ENCODE measurements at places on chromosomes 4 and X.

DNA sequence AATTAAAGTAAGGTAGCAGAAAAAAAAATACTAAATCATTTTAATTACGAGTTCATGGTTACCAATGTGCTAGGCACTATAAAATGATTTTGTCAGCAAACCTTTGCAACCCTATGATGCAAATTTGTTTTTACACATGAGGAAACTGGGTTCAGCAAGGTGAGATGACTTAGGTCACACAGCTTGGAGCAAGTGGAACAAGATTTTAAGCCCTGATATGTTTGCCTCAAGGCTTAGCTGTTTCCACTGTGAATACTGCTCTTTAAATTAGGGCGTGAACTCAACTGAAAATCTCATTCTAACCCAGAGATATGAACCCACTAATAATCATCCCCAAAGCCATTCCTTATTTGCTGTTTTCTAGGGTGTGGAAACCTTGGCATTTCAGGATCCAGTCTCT is 86.3 kb downstream of the CEP44 start:
- DNase-seq: no peak

DNA sequence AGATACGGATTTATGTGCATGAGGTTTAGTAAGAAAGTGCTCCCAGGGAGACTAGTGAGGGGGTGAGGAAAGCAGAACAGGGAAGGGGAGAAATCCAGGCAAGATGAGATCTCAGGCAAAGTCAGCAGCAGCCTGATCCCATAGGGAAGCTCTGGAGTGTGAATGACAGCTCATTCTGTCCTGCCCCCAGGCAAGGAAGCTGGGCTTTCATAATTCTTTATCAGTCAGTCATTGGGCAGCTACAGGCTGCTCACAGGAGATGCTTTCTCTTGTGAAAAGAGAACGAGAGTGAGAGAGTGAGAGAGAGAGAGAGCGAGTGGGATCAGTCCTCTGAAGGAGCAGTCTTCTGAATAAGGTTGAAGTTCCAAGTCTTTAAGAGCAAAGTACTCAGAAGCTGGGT is 48.1 kb downstream of the SRPX start:
- no peak for DNase-seq

- DNase-seq: no peak
These were observed 90.0 kb upstream of the PPP2R3B start for GRCh38 chrX:476724-477075.

- DNase-seq: no peak
These were observed 1078.1 kb upstream of the IGFBP7 start for GRCh38 chr4:58188316-58188715.

DNA sequence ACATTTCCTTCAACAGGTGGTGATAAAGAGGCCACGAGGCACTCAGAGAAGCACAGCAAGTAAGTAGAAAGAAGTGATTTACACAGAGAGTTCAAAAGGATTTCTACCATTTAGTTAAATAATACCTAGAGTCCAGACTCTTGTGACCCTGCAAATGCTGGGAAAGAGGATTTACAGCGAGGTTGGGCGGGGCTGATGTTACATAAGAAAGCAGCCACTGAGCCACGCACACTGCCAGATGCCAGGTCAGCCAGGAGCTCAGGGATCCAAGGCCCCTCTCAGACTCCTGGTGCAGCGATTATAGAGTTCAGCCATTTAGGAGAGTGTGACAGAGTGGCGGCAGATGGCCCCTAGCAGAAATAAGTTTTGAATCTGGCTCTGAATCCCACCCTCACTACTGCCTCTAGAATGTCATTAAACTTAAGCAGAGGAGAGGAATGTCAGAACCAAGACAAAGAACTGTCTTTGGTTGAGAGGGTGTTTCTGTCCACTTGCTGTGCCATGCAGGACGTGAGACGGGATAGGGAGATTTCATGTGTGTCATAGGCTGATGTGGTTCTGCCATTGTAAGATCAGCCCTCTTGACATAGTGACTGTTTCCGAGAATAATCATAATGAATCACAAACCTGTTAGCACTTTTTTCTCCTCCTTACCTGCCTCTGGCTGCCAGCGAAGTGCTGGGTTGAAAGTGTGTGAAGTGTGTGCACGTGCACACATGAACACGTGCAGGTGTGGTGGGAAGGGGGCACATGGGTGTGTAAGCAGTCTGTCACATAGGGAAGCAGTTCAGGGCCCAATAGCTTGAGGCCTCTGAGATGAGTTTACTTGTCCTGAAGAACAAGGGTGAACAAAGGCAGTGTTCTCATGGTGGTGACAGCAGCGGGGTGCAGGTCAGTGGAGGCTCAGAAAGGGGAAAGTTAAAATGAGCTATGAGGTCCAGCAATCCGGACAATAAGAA is 50.1 kb downstream of the MFAP3L start:
- DNase-seq: no peak

DNA sequence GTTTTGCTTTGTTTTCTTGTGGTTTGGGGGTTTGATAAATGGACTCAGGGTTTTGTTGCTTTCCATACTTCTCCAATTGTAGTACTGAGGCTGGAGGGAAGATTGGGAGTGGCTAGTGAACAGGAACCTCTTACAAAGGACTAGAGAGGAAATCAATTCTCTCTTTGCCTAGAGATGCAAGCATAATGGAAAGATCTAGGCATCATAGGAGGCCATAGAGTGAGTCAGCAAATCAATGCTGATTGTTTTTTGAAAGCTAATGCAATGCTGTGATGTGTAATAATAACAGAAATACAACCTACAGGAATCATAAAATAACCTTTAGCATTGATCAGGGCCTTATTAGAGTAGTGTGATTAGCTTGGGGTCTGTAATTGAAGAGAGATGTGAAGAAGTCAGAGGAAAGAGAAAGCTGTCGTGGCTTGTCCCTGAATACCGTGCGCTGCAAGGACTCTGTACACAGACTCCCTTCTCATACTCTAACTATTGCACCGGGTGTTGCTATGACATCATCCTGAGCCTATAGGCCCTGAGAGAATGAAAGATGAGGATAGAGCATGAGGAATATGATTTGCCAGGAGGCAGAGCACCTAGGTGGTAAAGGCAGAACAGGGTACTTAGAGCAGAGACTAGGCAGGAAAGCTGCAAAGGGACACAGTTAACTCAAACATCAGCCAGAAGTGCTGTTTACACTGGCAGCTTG is 29.3 kb upstream of the GPR101 start:
- no peak for DNase-seq

GRCh38 chr4:27973056-27973455 is 1112.4 kb downstream of the STIM2 start:
- no peak for DNase-seq

DNA sequence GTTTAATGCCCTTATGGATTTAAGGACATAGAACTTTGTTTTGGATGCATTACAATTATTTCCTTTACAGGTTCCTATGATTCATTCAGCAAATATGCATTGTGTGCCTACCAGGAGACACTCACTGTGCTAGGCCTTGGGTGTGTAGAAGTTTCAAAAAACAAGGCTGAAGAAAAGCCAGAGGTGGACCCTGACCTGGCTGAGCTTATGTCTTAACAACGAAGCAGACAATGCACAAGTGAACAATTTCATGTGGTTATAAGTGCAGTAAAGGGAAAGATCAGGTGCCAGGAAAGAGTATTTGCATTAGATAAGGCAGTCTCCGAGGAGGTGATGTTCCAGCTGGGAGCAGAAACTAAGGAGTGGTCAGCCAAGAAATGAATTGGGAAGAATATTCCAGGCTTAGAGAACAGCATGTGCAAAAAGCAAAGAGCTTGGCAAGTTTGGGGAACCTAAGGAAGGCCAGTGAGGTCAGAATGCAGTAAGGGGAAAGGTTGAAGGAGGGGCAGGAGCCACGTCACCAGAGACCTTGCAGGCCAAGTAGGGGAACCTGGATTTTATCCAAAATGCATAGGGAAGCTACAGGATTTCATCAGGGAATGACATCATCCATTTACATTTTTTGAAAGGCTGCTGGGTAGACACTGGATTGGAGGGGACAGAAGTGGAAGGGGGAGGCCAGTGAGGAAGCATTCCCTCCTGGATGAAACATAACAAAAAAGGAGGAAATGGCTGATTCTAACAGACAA is 193.6 kb downstream of the SOWAHB start:
- no peak for DNase-seq

All from stimulated activated CD4-positive, alpha-beta T cell treated with anti-CD3 and anti-CD28 coated beads, Interleukin-2, amount 100 ng/mL, for 24 hours (primary cell).